ENCODE measurements at places on chromosomes 7 and 10.

DNA sequence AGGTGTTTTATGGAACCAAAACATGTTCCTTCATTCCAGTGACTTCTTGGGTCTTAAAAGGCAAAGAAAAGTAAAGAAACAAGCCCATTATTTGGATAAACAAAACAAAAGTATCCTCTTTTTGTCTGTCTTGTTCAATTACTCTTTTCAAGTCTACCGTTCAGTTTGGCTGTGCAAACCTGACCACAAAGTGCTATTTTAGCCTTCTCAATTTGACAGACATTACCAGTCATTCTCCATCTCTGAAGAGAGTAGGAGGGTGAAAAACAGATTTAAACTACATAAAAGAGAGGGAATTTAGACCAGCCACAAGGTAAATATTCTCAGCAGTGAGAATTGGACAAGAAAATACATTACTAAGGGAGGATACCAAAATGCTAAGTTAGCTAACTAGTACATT is 145.2 kb downstream of the GRM3 start:
- no peak for DNase-seq

- peak; percentile 57 for DNase-seq
Observed at GRCh38 chr10:103470761-103471653, 8.0 kb downstream of the CALHM3 start.

- DNase-seq: no peak
Observed at GRCh38 chr10:12208460-12208859, 12.5 kb downstream of the CDC123 start.

DNA sequence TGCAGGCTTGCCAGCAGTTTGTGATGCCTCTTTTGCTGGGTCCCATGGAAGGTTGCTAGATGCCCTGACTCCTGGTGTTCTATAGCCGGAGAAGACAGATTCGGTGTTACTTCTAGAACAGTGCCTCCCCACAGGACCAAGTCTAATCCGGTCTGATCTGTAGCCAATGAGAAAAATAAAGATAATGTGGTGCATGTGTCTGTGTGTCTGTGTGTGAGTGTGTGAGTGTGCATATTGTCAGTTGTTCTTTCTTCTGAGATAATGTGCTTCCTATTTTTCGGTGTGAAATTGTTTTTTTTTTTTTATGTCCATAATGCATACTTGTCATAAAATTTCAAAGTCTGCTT is 29.7 kb upstream of the ZNRF2 start:
- DNase-seq: no peak

DNA sequence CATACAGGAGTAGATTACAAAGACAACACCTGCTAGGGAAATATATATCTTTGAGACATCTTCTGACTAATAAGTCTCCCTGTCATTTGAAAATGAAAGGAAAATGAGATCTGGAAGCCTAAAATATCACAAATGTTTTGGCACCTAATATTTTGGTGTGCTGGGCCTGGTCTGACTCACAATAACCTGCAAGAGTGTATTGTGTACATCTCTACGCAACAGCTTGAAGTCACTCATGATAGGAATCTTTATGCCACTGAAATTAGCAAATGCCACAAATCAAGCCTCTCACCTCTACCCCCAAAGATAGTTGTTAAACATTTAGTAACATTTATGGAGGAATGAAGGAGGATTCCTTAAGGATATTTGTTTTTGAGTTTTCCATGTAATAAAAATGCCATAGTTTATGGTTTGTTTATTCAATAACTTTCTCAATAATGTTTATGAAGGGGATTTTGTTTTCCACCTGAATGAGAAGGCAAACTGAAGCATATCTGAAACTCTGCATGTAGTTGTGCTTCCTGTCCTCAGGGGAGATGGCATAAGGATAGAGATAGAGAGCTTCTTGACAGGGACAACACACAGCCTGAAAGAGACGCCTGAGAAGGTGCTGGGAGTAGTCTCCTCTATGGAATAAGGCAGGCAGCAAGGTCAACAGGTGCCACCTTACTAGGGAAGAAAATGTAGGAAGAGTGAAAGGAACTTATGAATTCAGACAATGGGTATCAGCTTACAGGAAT is 197.4 kb downstream of the AHR start:
- no peak for DNase-seq

GRCh38 chr7:74452748-74453321 is 871 bp upstream of the GTF2IRD1 start:
- no peak for DNase-seq

- no peak for DNase-seq
Observed at GRCh38 chr10:2225609-2226008, 488.3 kb upstream of the ADARB2 start.

- no peak for DNase-seq
Observed at GRCh38 chr10:4934391-4934987, 28.7 kb upstream of the AKR1C1 start.

DNA sequence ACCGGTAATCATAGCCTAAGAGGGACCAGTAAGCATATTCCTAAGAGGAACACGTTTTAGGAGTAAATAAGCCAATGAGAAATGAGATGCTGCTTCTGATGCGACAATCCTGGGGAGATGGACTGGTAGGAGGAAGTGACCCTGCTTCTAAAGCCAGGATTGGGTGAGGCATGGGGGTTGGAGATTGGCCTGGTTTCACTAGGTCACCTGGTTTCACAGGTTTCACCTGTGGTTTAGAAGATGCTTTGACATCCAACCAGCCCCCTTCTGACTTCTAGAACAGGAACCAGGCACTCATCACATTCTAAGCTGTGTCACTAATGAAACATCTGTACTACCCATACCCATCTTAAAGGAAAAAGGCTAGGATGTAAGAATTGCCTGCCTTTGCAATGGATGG is 53.0 kb upstream of the BAMBI start:
- no peak for DNase-seq

GRCh38 chr7:23136216-23136615 is 30.6 kb downstream of the KLHL7 start:
- no peak for DNase-seq

- no peak for DNase-seq
Observed at GRCh38 chr7:50284296-50284695, 20.2 kb upstream of the IKZF1 start.

GRCh38 chr7:26105931-26106330 is 46.1 kb upstream of the NFE2L3 start:
- DNase-seq: no peak

GRCh38 chr7:154568346-154568745 is 434.6 kb downstream of the PAXIP1 start:
- no peak for DNase-seq

DNA sequence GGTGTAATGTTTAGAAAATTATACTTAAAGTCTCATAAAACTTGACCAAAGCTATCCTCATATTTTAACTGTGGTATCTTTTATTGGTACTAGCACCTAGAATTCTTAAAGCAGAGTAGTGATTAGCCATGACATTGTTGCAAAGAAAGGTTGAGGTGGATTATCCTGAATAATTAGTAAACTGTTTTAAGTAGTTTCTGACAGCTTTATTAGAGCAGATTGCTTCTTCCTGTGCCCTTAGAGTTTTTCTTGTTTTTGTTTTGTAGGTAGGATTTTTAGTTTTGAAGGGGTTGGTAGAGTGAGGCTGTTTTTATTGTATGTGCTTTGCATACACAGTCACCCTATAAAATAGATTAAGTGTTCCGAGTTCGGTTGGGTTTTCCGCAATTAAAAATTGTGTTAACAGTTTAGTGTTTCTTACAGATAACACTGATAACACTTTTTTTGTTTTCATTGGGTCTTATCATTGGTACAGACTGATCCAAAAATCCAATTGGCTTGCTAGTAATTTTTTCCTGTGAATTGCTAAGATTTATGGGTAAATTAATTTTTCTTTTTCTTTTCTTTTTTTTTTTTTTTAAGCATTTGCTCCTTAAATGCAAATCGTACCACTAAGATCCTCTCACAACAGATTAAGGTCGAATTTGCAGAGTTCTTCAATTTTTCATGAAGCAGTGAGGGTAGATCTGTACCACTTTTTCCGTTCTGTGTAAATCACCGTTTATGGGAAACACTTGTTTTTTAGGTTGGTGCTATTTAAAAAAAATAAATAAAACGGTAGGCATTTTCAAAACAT is 2.1 kb upstream of the PBLD start:
- DNase-seq: no peak

DNA sequence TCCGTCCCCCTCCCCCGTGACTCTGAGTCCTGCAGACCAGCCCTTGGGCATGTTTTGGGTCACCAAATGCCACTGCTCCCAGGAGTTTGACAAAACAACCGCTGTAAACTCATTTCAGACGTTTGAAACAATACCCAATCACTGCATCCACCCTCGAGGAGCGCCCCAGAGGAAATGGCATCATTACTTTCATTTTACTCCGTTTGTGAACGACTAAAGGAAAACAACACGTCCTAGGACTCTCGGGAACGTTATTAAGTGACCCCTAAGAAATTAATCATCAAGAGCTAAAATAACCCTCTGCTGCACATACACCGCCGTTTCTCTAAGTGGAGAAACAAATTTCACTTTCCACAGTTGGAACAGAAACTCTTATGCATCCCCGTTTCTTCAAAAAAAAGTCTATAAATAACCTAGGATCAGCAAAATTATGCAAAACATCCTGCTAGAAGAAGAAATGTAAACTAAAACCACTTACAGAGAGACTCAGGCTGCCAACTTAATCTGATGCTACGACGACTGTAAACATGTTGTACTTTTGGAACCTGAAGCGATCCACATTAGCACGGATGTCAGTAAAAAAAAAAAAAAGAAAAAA is 109.9 kb upstream of the EFCAB10 start:
- peak; percentile 50 for DNase-seq

GRCh38 chr10:36301539-36301938 is 659.4 kb upstream of the FZD8 start:
- no peak for DNase-seq

DNA sequence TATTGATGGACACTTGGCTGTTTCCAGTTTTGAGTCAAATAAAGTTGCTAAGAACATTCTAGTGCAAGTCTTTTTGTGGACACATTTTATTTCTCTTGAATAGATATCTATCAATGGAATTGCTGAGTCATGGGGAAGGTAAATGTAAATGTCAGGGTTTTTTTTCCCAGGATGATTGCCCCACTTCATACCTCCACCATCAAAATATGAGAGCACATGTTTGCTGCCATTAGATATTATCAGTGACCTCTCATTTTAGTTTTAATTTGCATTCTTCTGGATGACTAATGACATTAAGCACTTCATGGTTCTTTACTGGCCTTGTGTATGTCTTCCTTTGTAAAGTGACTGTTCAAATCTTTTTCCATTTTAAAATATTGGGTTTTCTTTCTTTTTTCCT is 45.7 kb downstream of the PAPSS2 start:
- DNase-seq: no peak

DNA sequence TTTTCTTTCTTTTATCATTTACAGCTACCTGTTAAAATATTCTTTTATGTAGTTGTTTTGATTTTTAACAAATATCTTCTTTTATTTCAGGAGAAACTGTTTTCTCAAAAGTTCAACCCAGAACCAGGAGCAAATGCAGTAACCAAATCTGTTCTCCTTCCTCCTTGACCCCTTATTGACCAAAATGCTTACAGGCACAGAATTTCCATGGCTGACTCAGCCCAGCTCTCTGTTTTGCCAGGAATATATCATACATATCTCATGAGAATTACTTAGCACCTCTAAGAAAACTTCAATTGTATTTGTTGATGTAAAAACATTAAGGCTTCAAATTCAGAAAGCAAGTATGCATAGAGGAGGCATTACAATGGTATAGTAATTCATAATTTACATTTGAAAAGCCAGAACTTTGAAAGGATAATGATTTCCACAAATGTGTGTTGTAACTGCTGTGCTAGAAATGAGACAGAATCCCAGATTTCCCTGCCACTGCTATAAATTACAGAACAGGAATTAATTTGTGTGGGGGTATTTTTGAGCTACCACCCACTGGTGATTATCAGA is 2.2 kb downstream of the GSAP start:
- DNase-seq: no peak

GRCh38 chr10:119651514-119652360 is 557 bp downstream of the BAG3 start:
- no peak for DNase-seq

- no peak for DNase-seq
Observed at GRCh38 chr10:100362570-100363496, 15.8 kb downstream of the SCD start.

DNA sequence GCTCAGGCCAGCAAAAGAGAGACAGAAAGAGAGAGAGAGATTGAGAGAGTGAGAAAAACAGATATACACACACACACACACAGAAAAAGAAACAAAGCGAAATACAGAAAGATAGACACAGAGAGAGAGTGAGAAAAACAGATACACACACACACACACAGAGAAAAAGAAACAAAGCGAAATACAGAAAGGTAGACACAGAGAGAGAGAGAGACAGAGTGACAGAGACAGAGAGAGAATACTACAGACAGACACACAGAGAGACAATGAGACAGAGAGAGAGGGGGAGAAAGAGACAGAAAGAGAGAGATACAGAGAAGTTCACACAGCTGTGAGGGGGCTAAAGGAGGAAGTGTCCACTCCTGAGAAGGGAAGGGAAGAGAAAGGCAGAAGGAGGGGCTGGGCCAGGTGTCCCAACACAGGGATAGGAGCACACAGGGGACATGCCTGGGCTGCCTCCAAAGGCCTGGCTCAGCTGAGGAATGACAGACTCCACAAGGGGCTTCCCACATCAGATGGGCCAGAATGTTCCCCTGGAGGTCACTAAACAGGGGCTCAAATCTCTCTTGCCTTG is 4.3 kb downstream of the GCK start:
- no peak for DNase-seq

DNA sequence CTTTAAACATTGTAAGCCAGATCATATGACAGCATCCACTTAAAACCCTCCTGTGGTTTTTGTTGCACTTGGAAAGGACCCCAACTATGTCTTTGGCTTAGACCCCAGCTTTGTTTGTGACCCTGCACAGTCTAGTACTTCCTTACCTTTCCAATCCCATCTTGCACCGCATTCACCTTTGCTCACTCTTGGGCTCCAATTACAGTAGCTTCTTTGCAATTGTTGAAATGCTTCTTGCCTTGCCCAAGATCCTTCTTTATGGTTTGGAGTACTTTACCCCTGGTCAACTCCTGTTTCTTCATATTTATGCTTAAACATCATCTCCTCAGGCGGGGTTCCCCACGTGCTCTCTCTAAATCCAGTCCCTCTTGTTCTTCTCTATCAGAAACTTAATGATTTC is 162.6 kb downstream of the PTEN start:
- no peak for DNase-seq

GRCh38 chr7:128821724-128822123 is 8.5 kb upstream of the FLNC start:
- no peak for DNase-seq

DNA sequence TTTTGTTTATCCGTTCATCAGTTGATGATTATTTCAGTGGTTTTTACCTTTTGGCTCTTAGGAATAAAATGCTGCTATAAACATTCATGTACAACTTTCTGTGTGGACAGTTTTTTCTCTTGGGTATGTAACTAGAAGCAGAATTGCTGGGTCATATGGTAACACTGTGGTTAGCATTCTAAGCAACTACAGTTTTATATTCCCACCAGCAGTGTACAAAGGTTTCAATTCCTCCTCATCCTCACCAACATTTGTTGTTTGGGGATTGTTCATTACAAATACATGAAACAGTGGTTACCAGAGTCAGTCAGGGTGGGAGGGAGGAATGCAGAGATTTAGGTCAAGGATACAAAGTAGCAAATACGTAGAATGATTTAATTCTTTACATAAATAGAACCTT is 97.0 kb downstream of the NPSR1 start:
- no peak for DNase-seq

GRCh38 chr7:117127585-117128168 is 174.4 kb downstream of the ST7 start:
- peak; percentile 60 for DNase-seq

Measured in stimulated activated CD4-positive, alpha-beta T cell treated with anti-CD3 and anti-CD28 coated beads, Interleukin-4, amount 100 ng/mL, for 24 hours (primary cell).